ENCODE measurements at places on chromosomes 1 and 21. TPM values are rescaled to one million over a fixed set of nuclear protein-coding genes. Genes with fewer than 3 reads are reported as not detected.

The RAVER2 gene
- total RNA-seq: 36.4 TPM

The ELAVL4 gene
- 15.3 TPM for total RNA-seq

The INSRR gene
- 0.22 TPM for total RNA-seq

The KCNA3 gene
- 3.6 TPM for total RNA-seq

The DMRTA2 gene
- total RNA-seq: 3.1 TPM

The C1orf87 gene
- total RNA-seq: not detected

The ACKR1 gene
- total RNA-seq: 8.9 TPM

The CD244 gene
- total RNA-seq: 0.16 TPM

The SERINC2 gene
- 5.7 TPM for total RNA-seq

The SLC22A15 gene
- 8.1 TPM for total RNA-seq

The TP73 gene
- 1.5 TPM for total RNA-seq

The SUSD4 gene
- total RNA-seq: 12.1 TPM
